Stimulated activated CD4-positive, alpha-beta T cell treated with anti-CD3 and anti-CD28 coated beads, Interleukin-12 subunit alpha, Interleukin-12 subunit beta, amount 100 ng/mL, for 24 hours (primary cell): ENCODE measurements at places on chromosomes 5 and 9.
A peak's percentile ranks its signal among the peaks of the same experiment; 100 is the strongest.

GRCh38 chr5:157343842-157344790 is 78.2 kb downstream of the CYFIP2 start:
- DNase-seq, result no peak

DNA sequence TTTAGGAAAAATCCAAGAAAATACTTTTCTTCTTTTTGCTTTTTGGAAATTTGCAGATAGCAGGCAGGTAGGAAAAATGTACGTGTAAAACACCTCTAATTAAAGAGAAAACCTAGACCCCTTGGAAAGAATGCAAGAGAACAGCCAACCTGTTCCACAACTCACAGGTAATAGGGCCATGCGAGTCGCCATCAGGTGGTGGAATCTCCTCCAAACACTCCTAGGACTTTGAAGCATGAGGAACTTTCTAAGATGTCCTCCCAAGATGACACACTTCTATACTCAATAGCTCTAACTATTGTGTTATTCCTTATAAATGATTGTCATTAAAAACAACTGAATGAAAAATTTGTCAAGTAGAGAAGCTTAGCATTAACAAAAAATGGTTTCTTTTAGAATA is 174.0 kb downstream of the TMC1 start:
- no peak for DNase-seq

DNA sequence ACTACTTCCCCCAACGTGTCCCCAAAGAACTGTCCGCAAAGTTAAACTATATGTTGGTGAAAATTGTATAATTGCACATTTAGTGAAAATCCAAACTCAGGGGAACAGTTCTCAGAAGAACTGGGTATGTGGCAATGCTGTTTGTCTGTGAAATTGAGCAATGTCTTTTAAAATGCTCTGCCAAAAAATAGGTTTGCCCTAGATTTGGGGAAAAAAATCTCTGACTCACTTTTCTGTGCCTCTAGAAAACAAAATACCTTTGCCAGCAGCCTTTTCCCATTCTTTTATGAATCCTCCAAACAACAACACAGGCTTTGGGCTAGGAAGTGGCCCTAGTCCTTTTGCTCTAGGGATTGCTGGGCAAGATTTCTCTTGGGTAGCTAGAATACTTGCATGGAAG is 37.4 kb upstream of the ZNF608 start:
- no peak for DNase-seq

DNA sequence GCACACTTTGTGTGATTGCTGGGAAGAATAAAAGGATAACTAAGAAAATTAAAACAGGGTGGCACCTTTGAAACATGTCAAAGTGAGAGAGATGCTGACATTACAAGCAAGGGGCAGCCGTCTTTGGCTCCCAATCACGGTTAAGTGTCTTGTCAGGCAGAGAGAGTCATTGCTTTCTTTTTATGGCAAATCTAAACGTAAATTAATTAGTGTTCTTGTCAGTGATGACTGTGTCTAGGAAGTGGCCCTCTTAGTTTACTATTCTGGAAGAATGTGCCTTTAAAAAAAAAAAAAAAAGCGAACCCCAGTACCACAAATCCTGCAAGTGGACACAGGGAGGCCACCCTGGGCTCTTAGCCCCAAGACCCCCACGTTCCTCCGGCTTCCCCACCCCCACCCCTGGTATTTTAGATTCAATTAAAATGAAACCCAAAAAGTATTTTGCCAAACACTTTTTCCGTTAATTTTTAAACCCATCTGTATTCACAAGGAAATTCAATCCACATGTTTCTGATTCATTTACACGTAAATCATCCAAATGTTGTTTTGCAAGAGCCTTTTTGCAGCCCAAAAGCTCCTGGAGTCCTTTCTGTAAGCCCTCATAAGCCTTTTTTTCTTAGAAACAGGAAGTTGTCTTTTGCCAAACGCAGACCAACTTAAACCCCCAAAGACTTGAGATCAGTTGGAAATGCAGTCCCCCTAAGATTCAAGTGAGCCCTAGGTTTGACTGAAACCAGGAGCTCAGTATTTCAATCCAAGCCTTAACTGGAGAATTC is 399.3 kb downstream of the EBF1 start:
- no peak for DNase-seq

DNA sequence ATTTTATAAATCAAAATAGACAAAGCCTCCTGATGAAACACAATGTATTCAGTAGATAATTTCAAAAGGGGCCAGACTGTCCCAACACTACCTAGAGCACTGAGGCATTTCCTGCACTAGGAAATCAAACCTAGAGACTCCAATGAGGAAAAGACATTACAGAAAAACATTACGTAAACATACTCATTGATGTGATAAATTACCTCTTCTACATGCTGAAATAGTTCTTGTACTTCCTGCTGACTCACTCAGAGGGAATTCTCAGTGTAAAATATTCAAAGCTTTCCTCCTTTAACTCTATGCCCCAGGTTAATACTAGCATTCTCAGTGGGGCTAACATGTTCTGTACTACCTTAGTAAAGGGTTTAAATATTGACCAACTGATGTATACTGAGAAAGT is 178.0 kb downstream of the ESM1 start:
- DNase-seq, result no peak

- no peak for DNase-seq
Measured at GRCh38 chr5:56414066-56414465, 180.9 kb upstream of the ANKRD55 start.

DNA sequence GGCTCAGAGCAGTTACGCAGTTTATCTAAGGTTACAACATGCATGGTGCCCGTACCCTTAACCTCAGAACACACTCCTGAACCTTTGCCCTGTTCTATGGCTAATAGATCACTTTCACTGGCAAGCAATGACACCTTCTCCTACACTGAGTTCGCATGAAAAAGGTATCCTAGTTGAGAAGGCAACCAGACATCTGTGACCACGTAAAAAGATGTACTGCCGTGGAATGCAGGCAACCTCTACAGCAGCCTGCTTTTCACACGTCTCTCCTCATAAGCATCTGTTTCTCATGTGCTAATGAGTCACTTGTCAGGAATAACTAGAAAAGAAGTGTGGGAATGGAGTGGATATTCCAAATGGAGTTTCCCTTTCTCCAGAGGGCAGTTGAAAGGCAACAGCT is 71.4 kb downstream of the FBXO38 start:
- DNase-seq, result no peak

DNA sequence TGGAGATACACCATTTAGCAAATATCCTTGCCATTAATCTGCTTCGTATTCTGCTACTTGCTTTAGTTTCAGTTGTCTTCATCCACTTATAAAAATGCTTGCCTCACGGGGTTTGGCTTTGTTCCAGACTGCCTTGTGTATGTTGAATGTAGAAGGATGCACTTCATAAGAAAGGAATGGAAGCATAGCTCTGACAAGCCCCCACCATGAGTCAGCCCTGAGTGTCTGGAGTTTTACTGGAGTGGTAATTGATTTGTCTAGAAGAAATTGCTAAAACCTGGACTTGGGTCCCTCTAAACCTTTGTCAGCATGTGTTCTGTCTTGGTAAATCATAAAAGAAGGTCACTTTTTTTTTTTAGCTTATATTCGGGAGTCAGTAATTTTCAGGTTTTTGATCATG is 4.6 kb downstream of the TEX48 start:
- no peak for DNase-seq

- DNase-seq, result no peak
Measured at GRCh38 chr5:142888469-142889085, 118.4 kb downstream of the ARHGAP26 start.

DNA sequence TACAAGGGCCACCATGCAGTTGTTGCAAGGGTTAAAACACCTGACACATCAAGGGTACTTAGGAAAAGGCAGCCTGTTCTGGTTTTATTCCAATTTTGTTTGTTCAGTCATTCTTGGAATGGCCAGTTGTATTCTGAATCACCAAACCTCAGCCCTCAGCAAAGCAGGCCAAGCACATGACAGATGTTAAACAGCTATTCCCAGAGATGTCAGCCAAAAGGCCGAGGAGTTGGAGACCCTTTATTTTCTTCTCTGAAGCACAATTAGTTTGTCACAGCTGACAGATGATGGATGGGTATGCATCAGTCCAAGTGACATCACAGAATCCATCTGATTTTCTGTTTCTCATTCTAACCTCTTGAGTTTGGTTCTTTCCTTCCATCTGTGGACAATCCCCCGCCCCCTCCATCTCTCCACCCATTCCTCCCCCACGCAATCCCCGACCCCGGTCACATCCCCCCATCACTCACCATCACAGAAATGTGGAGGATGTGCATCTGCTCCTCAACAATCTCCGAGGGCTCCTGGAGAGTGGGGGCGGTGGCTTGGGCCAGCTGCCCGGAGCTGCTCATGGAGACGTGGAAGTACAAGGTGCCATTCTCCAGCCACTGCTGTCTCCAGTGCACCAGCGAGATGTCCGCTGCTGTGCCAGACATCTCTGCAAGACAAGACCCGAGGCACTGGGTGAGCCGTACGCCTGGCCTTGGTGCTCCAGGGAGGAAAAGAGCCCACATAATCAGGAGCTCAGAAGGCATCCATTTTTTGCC is 123.8 kb downstream of the ASTN2 start:
- no peak for DNase-seq

GRCh38 chr9:113616116-113616515 is 152.6 kb downstream of the RGS3 start:
- no peak for DNase-seq

DNA sequence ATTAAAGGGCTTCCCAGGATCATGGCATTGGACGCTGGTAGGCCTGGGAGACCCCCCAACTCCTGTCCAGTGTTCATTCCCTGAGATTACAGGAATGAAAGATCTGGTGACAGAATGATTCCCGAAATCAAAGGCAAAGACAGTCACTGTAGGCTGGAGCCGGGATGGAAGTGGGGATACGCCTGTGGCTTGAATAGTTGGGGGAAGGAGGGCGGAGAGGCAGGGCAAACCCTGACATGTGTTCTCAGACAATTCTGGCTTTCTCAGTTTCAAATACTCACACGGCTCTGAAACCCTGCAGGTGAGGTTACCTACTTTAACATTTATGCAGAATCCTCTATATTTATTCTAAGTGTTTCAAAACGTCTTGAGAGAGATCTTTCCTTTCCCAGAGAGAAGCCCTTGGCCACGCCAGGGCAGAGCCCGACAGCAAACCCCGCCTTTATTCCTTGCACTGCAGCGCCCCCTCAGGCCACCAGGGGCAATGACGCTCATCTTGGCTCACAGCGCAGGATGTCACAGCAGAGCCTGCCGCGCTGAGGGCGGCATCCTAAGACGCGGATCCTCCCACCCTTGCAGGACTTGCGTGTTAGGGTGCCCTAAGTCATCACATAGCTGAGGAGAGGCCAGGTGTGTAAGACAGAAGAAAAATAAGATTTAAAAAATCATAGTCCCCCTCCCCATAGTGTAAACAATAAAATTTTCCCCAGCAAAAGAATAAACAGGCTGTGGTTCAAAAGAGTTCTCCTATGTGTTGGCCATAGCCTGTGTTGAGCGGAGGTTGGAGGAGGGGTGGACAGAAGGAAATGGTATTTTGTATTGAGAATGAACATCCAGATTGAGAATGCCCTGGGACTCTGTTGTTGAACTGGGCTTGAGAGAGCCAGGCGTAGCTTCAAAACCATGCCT is 284.5 kb downstream of the NTRK2 start:
- DNase-seq, result peak; percentile 6

DNA sequence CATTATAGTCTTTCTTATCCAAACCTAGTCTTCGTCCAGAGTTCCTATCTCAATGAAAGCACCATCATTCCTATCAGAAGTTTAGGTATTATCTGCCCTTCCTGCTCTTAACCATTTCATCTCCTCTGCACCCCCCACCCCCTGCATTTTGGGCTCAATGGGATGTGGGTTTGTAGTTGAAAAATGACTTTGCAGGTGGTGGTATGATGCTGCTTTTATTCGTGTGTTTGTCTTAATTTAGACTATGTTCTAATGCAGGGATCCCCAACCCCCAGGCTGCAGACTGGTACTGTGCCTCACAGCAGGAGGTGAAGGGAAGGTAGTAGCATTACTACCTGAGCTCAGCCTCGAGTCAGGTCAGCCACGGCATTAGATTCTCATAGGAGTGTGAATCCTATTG is 49.4 kb upstream of the ZNF608 start:
- DNase-seq, result no peak

DNA sequence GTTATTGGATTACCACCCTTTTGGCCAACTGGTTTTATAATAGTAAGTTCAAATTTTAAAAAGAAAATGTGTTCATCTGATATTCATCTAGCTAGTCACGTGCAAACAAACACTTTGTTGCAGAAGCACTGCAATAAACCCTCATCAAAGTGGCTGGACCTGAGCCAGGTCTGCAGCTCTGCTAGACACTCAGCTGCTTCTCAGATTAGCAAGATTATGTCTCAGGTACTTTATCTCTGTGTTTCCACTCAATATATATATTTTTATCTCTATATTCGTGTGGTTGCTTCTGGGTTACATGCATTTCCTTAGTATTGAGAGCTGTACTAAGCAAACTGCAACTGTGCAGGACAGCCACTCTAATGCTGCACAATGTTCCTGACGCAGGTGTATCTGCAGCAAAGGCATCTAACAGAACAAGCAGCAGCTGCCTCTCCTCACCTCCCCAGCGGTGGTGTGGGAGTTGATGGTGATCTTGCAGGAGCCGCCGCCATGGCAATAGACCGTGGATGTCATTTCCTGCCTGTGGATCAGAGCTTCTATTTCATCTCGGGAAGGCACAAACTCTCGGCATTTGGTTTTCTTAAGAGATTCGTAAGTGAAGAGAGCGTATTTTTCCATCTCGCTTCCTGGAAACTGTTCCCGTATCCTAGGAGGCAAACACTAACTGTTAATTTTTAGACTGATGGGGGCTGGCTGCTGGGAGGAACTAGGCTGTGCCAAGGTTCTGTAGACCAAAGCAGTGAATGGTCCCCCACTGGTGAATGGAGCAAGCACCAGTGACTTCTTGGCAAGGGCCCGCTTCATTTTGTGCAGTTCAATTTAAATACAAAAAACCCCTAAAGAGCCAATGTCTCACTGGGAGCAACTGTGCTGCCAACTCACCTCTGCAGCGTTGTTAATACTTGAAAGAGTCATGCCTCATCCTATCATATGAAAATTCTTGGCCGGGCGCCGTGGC is 56.7 kb upstream of the RETREG1 start:
- DNase-seq, result peak; percentile 18
